Hepatocyte (in vitro differentiated cells): ENCODE measurements at places on chromosomes 11 and 22. TPM values are rescaled to one million over a fixed set of nuclear protein-coding genes. Genes with fewer than 3 reads are reported as not detected.

DNA sequence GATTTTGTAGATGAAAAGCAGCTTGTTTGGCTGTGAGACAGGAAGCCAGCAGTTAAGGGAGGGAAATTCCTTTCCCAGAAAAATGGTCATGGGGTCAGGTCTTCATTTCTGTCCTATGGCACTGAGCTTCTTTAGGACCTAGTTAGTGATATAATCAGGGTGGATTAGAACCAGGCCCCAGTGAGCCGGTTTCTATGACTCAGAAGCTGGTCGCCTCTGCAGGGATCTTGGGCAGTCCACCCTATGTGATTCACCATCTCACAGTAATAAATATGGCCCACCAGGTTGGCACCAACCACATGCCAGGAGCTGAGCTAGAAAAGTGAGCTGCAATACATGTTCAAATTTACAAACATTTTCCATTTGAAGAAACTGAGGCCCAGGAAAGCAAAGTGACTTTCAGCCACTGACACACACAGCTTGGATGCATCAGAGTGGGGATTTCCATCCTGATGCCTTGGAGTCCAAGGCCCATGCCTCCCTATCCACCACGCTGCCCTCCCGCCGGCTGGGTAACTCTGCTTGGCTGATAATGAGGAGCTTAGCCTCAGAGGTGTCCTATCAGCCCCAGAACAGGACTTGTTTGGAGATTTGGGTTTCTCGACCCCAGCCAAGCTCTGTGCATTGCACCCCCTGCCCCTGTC is 42.0 kb downstream of the CD82 start:
- DNase-seq: no peak

GRCh38 chr22:43540529-43540923 is 128.7 kb downstream of the MPPED1 start:
- DNase-seq: no peak

DNA sequence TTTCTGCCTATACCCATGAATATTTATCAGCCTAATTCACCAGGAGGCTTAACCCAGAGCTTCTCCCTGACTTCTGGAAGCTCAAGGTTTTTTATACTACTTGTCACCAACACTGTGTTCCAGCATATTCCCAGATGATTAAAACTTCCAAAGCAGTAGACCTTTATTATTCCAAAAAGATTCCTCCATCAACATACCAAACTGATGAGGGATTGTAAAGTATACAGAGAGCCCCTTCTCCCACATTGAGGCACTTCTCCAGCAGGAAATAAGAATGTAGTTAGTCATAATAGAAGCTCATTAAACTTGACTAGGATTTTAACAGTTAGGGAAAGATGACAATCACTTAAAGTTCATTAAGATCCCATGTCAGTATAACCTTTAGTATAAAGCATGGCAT is 51.4 kb upstream of the CEP126 start:
- DNase-seq: no peak

- DNase-seq: no peak
Observed at GRCh38 chr11:61895046-61895717, 3.8 kb upstream of the FADS3 start.

DNA sequence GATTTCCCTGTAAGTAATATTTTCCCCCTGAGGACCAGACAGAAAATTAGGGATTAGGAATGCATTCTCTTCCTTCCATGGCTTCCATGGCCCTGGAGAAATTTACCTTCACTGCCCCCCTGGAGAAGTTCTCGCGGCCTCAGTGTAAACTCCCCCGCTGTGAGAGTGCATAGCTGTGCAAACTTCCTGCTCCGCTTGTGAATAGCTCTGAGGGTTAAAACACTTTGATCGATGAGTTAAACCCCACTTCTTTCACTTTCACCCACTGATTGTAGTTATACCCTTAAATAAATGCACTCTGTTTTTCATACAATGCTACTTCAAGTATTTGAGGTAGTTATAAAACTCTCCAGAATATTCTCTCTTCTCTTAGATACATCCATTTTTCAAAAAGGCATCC is 190.8 kb downstream of the DSCAML1 start:
- DNase-seq: no peak

DNA sequence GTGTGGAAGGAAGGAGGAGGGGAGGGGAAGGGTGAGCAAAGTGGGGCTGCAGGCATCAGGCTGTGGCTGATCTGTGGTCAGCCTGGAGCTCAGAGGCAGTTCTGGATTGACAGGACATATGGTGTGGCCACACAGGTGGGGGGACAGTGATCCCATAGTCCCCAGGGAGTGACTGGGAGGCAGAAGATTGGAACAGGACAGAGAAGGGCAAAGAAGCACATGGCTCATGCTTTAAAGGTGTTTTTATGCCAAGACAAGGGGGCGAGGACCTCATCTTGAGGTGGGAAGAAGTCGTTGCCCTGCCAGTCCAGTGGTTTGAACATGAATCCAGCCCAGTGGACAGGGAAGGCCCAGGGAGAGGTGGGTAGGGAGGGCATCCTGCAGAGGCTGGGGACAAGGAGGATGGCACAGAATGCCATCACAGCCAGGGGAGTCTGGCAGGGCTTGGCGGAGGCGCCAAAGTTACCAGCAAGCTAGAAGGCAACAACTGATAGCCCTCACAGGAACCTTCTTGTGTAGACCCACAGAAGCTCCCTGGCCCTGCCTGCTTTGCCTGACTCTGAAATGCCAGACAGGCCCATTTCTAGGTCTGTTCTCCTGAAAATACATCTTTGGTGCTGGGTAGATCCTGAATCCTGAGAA is 3.1 kb downstream of the BET1L start:
- DNase-seq: no peak

- DNase-seq: peak; percentile 4
Observed at GRCh38 chr22:48743601-48744282, 1083.9 kb downstream of the BRD1 start.

- peak; percentile 72 for DNase-seq
Observed at GRCh38 chr22:40348025-40348658, 1.8 kb downstream of the ADSL start.

- no peak for DNase-seq
Observed at GRCh38 chr22:46915950-46916730, 153.7 kb downstream of the TBC1D22A start.

- no peak for DNase-seq
Observed at GRCh38 chr11:10978198-10978597, 120.3 kb upstream of the ZBED5 start.

DNA sequence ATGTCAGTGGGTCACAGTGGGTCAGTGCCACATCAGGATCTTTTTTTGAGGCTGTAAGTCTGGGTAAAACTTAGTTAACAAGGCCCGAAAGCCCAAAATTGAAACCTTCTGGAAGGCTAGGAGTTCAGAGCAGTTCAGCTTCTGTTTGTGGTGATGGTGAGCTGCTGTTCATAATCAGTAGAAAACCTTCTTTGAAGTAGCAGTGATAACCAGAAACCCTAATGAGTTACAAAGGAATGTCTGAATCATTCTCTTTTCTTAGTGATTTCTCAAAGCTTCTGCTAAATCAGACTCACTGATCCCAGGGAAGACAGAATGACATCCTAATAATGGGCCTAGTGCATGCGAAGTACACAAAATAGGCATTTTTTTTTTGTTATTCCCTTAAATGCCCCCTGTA is 124.7 kb downstream of the PARVA start:
- no peak for DNase-seq

- no peak for DNase-seq
Observed at GRCh38 chr11:44813401-44813800, 86.6 kb downstream of the TSPAN18 start.

DNA sequence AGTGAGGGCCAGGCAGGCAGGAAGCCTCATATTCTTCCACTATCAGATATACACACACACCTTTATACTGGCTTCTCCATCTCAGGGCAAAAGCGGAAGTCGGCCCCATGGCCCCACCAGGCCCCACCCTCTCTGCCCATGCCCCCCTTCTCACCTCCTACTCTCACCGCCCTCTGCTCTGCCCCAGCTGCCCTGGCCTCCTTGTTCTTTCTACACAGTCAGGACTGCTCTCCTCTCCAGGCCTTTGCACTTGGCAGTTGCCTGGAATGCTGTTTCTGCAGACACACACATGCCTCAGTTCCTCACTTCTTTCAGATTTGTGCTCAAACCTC is 25.3 kb downstream of the OTOG start:
- DNase-seq: no peak

DNA sequence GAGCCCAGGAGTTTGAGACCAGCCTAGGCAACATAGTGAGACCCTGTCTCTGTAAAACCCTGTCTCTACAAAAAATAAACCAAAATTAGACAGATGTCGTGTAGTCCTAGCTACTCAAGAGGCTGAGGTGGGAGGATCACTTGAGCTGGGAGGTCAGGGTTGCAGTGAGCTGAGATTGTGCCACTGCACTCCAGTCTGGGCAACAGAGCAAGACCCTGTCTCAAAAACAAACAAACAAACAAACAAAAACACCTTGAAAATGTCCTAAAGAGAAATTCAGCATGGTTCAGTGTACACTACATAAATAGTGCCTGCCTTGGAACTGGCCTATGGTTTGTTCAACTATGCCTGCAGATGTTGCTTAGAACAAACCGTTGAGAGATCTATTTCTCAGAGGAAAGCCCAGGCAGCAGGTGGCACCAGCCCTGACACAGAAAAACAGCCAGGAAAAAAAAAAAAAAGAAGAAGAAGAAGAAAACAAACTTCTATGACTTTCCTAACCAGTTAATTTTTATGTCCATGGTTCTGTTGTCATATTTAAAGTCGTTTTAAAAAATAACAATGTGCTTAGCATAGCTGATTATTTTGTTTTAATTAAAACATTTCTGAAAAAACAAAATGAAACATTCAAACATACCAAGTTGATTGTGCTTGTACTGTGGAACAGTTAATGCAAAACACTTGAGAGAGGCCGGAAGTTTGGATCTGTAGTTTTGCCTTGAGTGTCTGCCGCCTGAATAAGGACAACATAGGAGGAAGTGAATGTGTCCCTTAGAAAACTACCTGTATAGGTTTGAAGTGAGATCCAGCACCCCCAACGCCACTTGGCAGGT is 5.4 kb downstream of the KREMEN1 start:
- no peak for DNase-seq

DNA sequence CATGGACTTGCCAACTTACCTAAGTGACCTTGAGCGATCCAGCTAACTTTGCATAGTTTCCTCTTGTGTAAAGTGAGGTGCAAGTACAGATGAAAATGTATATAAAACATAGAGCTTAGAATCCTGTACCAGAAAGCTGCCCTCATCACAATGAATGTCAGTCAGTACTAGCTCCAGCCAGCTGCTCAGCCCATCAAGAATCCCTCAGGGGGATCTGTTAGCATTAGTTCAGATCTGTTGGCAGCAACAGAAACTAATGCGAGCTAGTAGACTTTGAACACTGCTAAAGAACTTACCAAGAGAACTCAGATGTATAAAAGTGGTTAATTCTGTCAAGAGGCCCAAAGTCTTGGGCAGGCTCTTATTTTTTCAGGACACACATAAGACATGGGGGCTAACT is 6.3 kb upstream of the C11orf91 start:
- no peak for DNase-seq

DNA sequence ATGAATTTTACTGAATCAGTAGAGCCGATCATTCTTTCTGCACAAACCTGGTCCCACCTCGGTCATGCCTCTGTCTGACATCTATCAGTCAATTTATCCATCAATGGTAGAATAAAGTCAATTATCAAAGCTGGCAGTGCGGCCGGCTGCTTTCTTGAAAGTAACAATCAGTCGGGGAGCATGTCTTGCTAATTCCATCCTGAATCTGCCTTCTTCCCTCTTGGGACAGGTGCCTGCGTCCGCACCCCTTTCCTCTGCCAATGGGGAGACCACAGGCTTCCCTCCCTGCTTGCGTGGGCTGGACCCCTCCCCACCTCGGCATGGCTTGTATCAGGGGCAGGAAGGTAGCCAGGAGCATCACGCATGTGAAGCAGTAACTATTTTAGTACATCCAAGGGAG is 962.9 kb downstream of the BRD1 start:
- DNase-seq: no peak

GRCh38 chr11:67289651-67290479 is 762 bp downstream of the ANKRD13D start:
- no peak for DNase-seq

DNA sequence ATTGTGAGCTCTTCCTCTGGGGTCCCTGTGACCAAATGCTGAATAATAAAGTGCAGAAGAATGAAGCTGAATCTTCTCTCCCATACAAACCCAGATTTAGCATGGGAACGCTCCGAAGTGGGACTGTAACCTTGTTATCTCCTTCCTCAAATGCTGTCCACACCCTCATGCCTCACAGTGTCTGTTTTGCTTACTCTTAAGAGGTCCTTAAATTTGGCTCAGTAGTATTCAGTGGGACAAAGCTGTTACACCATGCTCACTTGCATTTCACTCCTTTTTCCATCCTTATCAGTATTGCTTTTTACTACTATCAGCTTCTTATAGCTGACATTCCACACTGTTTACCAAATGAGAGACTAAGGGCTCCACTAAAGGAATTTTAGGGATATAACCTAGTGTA is 13.8 kb upstream of the AMOTL1 start:
- no peak for DNase-seq

DNA sequence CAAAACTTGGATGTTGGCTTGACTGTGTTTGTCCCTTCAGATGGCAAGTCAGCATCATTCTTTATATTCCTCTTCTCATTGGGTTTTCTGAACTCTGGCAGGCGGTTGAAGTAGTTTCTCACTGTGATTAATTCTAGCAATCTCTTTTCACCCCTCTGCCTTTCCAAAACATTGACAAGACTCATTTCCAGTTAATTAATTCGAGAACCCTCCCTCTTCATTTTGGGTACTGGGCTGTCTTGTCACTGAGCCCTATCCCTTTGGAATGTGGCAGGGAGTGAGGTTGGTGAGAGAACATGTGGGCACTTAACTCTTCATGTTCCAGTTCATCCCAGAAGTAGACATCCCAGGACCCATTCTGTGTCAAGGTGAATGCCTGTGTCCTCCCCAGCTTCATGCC is 133.0 kb downstream of the WNT7B start:
- DNase-seq: no peak

DNA sequence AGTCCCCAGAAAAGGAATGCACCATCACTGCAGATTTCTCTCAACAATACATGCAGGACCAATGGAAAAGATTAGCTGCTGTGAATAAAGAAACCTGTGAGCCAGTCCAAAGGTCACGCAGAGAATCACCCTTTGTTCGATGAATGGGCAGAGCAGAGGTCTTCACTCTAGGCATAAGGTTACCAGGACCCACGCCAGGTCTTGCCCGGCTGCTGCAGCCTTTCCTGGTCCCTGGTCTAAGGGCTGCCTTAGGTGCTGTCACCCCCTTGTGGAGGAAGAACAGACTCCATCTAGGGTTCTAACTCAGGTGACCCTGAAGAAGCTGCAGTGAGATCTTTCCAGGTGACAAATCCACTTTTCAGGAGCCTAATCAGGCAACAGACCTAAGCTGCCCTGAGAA is 29.0 kb upstream of the NAP1L4 start:
- DNase-seq: peak; percentile 68

SLC5A4 gene
- 0.47 TPM in 1 of 2 replicates, not detected in the other for total RNA-seq

OR6T1 gene
- total RNA-seq: not detected in 2 replicates

CARD18 gene
- total RNA-seq: not detected in 2 replicates

MRPL11 gene
- total RNA-seq: 45.6 and 60.6 TPM in 2 replicates

GSTT2B gene
- total RNA-seq: 0.24 and 1.3 TPM in 2 replicates

CCND1 gene
- total RNA-seq: 69.6 and 80.2 TPM in 2 replicates

KRTAP5-2 gene
- total RNA-seq: not detected in 2 replicates

LDLRAD3 gene
- 11.8 and 12.2 TPM in 2 replicates for total RNA-seq

RFPL2 gene
- total RNA-seq: 0.48 and 0.97 TPM in 2 replicates

CACNA1I gene
- 0.16 and 0.17 TPM in 2 replicates for total RNA-seq
